ENCODE measurements at places on chromosomes 3 and 15.

DNA sequence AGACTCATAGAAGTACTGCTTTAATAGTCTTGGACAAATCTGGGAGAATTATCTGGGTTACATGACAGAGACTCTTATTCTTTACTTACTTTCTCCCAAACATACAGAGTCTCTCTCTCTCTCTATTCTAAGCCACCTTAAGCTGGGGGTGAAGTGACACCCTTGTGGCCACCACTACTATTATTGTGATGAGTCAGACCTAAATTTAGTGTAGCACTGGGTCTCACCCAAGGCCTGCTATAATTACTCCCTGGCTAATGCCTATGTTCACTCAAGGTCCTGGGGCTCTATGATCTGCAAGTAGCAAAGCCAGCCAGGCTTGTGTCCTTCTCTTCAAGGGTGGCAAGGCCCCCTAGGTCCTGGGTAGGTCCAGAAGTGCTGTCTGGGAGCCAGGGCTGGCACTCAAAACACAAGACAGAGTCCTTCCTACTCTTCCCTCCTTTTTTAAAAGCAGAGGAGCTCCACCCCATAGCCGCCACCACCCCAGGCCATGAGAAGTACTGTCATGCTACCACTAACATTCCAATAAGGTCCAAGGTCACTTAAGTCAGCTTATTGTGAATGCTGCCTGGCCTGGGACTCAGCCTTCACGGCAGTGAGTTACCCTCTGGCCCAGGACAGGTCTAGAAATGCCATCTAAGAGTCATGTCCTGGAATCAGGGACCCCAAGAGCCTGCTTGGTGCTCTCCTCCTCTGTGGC is 183.6 kb downstream of the POLQ start:
- no peak for DNase-seq

DNA sequence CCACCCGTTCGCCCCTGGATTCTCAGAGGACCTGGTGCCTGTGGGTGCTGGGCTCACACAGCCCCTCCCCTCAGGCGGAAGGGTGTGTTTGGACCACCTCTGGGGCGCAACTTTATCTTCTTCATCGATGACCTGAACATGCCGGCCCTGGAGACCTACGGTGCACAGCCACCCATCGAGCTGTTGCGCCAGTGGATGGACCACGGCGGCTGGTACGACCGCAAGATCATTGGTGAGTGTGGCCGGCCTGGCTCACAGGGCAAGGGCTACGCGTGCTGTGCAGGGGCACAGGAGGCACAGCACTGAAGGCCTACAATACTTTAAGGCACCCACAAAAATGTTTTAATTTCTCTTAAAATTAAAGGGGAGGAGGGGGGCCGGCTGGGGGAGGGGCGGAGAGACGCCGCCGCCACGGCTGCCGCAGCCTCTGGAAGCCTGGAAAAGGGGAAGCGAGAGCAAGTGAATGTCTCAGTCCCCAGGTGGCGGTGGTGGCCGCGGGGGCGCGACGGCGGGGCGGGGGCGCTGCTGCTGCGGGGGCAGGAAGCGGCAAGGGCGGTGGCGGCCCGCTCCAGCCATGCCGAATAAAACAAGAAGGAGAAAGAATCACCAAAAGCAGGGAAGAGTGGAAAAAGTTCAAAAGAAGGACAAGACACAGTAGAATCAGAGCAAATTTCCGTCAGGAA is 56.8 kb downstream of the DNAH1 start:
- DNase-seq, result no peak

DNA sequence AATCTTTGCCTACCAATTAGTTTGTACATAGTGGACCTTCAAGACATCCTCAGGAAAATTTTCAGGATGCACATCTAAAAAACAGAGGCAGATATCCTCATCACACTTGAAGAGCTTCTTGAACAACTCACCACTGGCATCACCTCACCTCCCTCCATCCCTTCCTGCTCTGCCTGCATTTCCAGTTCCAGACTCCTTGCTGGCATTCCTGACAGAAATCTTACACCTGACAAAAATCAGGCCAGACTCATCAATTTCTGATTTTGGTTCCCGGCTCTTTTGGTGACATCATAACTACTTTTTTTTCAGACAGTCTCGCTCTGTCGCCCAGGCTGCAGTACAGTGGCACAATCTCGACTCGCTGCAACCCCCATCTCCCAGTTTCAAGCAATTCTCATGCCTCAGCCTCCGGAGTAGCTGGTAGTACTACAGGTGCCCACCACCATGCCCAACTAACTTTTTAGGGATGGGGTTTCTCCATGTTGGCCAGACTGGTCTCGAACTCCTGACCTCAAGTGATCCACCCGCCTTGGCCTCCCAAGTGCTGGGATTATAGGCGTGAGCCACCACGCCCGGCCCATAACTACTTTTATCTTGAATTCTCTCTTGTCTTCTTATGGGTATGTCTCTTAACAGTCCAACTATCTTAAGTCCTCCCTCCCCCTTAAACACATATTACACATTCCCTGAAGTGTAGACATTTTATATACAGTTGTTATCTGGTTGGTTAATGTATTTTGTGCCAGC is 216.6 kb upstream of the IL12A start:
- no peak for DNase-seq

GRCh38 chr15:32677238-32677750 is 35.8 kb downstream of the SCG5 start:
- DNase-seq, result no peak

DNA sequence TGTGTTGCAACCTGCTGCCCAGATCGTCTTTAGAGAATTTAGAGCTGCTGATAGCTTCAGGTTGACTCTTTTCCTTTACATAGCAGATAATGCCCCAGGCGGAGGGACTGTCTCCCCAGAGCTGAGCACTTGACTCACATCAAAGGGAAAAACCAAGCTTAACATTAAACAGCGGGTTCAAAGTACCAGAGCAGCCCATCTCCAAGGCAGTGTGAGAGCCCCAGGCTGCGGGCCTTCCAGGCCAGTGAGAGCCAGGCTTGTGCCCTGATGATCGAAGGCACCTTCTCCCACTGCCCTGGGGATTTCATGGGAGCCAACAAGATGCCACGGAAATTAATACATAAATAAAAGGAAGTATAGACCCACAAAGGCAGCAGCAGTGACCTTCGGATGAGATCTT is 275.6 kb downstream of the XXYLT1 start:
- DNase-seq, result no peak

DNA sequence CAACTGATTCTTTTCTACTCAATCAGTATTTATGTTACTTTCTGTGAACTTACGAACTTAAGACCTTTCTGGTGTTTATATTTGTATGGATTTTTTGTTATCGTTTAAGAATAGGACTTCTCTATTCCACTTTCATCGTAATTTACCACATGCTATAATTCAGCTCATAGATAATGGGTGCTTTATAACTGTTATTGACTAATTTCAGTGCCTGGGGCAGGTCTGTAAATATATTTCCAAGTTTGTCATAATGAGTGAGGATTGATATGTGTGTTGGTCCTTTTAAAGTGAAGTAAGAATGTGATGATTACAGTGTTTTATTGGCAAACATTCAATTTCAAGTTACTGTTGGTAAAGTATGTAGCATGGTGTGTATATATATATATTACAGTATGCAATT is 1.8 kb upstream of the NAALADL2 start:
- DNase-seq, result no peak

DNA sequence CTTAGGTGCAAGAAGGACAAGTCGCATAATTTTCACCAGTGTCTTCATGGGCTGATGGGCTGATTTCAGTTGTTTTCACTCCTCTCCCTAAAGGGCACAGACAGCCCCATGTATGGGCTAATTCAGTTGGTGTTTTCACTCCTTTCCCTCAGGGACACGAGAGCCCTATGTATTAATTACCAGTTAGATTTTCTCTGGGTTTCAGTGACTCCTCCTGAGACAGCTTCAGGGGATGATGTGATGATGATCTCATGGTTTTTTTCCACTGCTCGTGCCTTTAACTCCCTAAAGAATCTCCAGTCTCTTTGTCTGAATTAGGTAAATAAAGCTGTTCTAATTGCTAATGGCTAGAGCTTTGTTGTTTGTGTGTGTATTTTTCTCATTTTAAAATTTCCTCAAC is 9.9 kb downstream of the RAMAC start:
- DNase-seq, result no peak

DNA sequence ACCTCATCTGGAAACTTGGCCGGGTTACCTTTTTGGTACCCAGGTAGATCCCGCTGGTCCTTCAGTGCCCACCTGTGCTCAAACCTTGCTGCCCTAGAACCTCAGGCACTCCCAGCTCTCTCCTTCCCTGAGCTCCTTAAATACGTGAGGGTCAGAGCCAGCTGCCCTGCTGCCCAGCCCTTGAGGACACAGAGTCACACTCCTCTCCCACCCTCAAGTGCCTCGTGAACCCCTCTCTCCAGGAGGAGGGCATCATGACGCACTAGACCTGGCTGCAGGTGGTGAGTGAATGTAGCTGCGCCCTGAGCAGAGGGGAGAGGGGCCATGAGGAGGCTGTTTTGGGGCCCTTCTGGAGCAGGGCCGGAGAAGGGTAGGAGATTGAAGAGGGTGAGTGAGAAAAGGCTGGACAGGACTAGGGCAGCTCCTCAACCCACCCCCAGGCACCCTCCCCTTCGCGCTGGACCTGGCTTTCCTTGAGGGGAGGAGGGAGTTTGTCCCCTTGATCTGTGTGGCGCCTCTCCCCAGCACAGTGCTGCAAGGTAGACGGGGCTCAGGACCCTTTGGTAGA is 941 bp downstream of the SLC12A8 start:
- DNase-seq, result no peak

DNA sequence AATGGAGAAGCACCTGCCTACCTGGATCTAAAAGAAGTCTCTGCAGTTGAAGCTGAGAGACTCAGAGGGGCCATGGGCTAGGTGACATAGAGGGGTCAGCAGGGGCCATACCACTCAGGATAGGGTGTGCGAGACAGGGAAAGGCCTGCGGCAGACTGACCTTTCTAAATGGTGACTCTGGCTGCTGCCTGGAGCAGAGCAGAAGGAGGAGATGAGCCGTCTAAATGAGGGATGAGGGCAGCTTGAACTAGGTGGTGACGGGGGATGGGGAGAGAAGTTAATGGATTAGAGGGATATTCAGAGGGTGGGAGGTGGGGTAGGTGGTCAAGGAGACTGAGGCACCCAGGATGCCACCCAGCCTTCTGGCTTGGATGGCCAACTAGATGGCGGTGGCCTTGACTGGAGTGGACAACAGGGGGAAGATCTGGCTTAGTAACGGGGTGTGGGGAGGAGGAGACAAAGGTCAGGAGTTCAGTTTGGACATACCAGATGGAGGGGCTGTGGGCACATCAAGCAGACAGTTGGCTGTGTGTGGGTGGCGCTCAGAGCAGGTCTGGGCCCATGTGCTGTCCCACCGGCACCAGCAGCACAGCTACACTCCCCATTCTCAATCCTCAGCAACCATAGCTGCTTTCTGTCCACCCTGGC is 3.2 kb upstream of the ITIH1 start:
- no peak for DNase-seq

DNA sequence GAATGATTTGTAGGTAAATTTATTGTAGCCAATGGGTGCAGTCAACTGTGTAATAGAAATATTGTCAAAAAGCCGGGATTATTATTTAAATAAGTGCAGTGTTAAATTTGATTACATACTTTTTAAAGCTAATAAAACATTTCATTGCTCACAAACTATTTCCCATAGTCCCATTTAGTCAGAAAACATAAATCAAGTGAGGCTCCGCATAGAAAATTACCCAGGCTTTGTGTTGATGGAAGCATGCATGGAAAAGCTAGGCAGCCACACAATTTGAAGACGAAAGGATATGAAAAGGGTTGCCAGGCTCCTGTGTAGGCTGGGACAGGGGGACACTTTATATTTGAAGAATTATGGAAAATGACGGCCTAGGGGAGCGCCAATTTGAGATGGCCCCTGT is 82.3 kb downstream of the LRTM1 start:
- DNase-seq, result no peak

DNA sequence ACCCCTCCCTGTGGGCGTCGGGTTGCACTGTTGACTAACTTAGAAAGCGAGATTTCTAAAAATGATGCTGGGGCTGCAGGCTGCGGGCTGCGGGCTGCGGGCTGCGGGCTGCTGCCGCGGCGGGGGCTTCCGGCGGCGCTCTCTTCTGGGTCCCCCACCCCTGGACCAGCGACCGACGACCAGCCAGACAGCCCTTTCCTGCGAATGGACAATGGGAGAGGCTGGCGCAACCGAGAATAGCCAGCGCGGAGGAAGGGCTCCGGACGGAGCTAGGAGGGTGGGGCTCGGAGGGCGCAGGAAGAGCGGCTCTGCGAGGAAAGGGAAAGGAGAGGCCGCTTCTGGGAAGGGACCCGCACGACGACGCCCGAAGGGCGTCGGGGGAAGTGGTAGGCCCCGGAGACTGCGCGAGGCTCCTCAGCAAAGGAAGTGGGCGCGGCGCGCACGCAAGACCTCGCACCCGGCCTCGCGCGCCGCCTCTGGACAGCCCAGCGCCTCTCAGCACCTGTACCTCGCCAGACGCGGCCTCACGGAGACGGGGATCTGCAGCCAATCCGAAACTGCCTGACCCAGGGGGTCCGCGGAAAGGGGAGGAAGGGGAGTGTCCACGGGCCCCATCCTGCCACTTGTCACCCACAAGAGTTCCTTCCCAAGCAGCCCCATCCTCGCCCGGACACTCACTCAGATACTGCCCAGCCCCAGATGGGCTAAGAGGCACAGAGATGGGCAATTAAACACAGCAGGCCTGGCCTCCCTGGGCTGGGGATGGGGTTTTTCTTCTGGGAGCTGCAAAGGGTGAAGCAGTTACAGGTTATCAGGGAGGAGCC is 70.7 kb downstream of the SLC12A8 start:
- peak; percentile 77 for DNase-seq

- DNase-seq, result no peak
These were observed 337.9 kb upstream of the IL12A start for GRCh38 chr3:159650726-159651125.

- DNase-seq, result no peak
These were observed 28.6 kb upstream of the SH3BP5 start for GRCh38 chr3:15360788-15361493.

DNA sequence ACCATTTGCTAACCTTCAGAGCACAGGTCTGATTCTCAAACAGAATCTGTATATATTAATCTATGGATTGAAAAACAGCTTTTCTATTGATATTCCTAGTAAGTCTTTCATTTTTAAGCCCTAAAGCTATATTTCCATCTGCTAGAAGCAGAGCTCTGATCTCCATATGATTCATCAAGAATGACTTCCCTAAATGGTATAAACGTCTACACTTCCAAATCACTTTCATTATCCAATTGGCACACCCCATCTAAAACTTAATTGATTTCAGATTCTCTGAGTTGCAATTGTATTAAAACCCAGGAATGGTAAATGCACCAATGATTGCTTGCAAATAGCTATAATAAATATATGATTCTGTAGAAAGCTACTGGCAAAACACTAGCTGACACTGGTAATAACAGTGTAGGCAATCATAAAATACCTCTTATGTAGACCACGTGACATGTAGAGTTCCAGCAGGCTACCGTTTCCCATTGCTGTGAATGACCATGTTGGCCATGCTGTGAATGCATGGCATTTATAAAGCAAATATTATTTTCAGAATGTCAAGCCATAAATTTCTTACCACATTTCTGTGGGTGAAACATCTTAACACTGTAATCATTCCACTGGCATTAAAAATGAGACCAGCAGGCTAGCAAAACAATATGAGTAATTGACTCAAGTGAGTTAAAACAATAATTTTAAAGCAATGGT is 226.0 kb downstream of the ZMAT3 start:
- no peak for DNase-seq

Data from activated CD4-positive, alpha-beta T cell treated with anti-CD3 and anti-CD28 coated beads, Interleukin-2, amount 10 ng/mL, durations not matched to agents 7 days and 5 days (primary cell).